ENCODE measurements at places on chromosomes 2 and 18.

DNA sequence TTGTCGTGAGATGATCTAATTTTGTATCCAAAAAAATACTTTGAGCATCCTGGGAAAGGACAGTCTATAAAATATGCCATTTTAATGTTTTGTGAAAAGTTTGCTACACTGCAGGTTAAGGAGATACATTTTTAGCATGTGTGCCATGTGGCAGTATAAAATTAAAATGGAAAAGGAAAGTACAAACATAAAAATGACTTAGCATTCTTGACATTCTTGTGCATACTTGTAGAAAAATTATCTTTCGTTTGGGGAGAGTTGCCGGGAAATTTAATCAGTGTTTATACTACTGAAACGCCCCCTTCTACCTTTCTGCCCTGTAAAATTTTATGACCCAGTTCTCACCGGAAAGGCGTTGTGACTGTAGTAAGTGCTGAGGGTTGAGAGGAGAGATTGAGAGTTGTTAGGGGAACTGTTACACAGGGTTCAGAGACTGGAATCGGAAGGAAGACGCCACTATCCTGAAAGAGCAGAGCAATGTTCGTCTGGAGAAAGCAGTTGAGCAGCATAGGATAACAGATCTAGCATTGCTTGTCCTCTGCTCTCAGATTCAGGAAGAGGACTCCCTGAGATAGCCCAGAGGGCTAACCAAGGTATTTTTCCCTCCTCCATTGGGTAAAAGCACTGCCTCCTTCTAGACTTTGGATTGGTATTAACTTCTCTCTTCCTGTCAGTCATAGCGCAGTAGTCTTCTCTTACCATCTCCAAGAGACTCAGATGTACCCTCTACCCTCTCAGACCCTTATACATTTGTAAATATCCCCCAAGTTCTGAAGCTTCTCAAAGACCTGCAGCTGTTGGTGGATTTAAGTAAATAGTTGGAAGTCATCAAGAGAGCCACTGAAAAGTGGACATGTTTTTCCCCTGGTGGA, 2.7 kb downstream of the CDH20 start:
- DNase-seq, result no peak

DNA sequence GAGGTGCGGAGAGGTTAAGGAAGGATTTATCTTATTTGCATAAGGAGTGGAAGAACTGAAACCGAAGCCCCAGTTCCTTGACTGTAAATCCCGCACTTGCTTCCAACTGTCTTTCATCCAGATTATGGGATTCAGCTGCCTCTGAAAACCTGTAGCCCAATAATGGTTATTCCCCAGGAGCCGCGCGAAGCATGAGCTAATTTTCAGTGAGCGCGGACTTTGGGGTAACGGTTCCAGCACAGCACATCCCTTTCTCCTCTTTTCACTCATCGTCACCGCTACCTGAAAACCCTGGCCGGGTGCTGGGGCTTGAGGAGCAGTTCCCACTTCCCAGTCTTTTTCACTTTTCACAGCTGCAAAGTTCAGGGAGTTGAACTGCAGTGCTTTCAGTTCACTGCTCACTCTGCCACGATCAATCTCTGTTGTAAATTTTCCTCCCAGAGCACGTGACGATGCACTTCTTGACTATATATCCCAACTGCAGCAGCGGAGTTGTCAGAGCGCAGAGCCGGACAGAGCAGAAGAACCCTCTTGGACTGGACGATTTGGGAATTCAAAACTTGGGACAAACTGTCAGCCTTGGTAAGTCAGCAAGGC, at the start of gene KCNE4:
TSS of gene KCNE4 (plus strand) at position 498 of the 597 bp plus-strand sequence. CDS start 641 bp downstream, outside the sequence.
- DNase-seq, result no peak

- DNase-seq, result no peak
Observed at GRCh38 chr2:163768881-163769695, 33.3 kb upstream of the FIGN start.

DNA sequence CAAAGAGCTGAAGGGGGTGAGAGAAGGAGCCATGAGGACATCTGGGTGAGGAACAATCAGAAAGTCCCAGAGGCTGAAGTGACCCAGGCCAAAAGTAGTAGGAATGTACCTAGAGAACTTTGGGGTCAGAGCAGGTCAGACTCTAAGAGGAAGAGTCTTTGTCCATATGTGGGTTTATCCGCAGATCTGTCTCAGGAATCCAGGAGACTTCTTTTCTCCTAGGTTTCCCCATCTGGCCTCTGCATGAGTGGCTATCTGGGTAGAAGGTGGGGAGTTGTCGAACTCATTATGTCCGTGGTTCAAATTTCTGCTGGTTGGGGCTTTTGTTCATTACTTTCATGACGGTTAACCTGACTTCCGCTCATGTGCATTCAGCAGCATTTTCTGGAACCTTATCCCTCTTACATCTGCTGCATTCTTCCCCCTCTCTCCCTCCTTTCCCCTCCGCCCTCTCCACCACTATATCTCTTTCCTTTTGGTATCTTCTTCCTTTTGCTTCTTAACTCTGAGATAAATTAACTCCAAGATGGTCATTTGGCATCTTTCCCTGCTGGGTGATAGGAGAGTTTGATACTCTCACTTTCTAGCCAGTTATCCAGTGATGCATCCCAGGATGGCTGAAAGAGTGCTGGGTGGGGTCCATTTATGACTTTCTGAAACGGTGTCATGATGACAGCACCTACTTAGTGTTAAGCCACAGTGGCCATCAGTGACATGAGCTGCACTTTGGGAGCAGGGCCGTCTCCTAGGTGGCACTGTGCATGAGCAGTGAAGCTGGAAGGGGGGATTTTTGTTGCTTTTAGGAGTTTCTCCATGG, 2.1 kb downstream of the LIPG start:
- DNase-seq, result no peak

GRCh38 chr2:105070010-105070865, 32.4 kb downstream of the MRPS9 start:
- DNase-seq, result no peak

GRCh38 chr18:34543356-34543755, 166.7 kb upstream of the DTNA start:
- no peak for DNase-seq

- DNase-seq, result no peak
Observed at GRCh38 chr2:173854840-173855239, 110.3 kb downstream of the SP3 start.

- no peak for DNase-seq
Observed at GRCh38 chr2:197310271-197310985, at the start of gene ANKRD44. TSS of gene ANKRD44 (minus strand) at chr2:197310780. CDS start at chr2:197310604, 176 bp downstream.

GRCh38 chr2:208978946-208979345, 444.9 kb upstream of the MAP2 start:
- no peak for DNase-seq

- DNase-seq, result no peak
Observed at GRCh38 chr2:157459486-157459885, 15.6 kb upstream of the CYTIP start.

GRCh38 chr18:77487951-77488740, 238.5 kb downstream of the GALR1 start:
- no peak for DNase-seq

GRCh38 chr2:111204706-111205105, 84.0 kb downstream of the BCL2L11 start:
- DNase-seq, result no peak

DNA sequence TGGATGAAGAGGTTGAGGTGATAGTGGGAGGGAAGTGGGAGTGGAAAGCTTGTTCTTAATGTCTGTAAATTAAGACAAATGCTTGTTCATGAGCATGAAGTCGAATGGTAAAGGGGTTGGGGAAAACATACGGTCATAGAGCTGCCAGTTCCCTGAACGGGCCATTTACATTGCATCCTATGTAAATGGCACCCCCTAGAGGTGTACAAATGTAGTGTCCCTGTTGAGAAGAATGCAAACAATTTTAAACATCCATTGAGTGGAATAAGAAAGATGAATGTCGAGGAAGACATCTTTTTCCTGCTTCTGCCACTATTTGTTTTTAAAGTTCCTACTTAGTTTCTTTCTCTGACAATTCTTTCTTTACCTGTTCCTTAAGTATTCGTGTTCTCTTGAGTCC, 155.7 kb downstream of the RDH14 start:
- DNase-seq, result no peak

DNA sequence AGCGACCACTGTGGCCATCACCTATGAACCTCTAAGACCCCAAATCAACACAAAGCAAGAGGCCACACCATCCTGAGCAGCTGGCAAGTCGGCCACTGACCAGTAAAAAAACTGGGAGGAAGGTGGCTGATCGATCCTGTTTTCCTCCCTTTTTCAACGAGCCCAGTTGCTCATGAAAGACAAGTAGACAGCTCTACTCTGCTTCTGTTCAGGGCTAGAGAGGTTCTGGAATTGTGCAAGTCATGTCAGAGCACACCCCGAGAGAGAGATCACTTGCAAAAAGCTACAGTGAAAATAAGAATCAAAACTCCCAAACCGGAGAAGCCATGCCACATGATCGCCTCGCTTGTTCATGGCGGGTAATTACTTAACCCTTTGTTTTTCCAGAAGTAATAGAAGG, 34.6 kb downstream of the ZNF516 start:
- DNase-seq, result no peak

DNA sequence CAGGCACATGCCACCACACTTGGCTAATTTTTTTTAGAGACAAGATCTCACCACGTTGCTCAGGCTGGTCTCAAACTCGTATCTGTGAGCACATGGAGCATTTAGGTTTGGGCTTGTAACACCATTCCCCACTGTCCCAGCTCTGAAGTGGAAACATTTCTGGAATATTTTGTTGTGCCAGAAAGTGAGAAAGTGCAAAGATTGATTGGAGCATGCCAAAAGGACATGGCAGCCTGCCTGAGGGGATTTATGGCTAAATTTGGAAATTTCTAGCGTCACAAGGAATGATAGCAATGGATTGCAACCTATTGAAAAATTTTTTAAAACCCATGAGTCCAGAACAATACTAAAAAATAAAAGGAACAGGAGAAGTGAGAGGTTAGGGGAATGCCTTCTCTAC, 136.8 kb downstream of the ESCO1 start:
- no peak for DNase-seq

- DNase-seq, result no peak
Observed at GRCh38 chr2:179561702-179562101, 297.1 kb upstream of the SESTD1 start.

DNA sequence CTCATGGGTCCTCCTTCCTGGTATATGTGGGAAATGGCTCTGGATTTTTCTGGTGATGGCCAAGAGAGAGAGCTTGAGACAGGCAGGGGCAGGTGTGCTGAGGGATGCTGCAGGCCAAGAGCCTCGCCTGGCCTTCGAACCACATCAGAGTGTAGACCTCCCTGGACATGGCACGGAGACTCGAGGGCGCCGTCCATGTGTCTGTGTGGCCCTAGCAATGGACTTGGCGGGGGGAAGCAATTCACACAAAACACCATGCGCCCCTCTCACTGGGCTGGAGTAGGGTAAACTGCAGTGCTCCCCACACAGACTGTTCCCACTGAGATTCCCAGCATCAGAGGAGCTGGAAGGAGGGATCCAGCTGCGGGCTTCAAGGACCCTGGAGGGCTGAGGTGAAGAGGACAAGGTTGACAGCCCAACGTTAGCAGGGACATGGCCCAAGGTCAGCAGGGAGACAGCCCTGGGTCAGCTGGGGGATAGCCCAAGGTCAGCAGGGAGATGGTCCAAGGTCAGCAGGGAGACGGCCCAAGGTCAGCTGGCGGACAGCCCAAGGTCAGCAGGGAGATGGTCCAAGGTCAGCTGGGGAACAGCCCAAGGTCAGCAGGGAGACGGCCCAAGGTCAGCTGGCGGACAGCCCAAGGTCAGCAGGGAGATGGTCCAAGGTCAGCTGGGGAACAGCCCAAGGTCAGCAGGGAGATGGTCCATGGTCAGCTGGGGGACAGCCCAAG, 75.4 kb upstream of the HDAC4 start:
- DNase-seq, result no peak

- DNase-seq, result no peak
Observed at GRCh38 chr2:39778233-39778632, 825 bp downstream of the THUMPD2 start.

- no peak for DNase-seq
Observed at GRCh38 chr2:156099382-156099781, 233.1 kb downstream of the NR4A2 start.

GRCh38 chr2:73232403-73233153, 461 bp downstream of the PRADC1 start:
- no peak for DNase-seq

- DNase-seq, result peak; percentile 26
Observed at GRCh38 chr2:62196278-62196901, 475 bp downstream of the B3GNT2 start.

- DNase-seq, result no peak
Observed at GRCh38 chr2:128600581-128601297, 282.1 kb upstream of the HS6ST1 start.

- no peak for DNase-seq
Observed at GRCh38 chr2:134838143-134838620, at the start of gene ACMSD. TSS of gene ACMSD (plus strand) at chr2:134838616. CDS start at chr2:134838683, 67 bp downstream.

DNA sequence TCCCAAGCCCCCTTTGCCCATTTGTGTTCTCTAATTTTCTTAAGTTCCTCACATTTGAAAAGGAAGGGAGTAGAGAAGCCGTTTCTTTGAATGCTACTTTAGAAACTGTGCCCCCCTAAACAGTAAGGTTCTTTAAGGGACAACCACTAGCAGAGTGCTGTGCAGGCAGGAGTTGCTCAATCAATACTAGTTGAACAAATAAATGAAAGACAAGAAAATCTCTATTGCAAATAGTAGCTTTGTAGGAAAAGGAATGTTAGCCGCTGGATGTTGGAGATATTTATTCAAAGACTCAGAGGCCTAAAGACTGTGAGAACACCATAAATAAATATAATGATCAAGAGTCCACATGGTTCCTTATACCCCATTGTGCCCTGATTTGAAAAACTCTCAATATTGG, 119.8 kb upstream of the SMAD7 start:
- no peak for DNase-seq

DNA sequence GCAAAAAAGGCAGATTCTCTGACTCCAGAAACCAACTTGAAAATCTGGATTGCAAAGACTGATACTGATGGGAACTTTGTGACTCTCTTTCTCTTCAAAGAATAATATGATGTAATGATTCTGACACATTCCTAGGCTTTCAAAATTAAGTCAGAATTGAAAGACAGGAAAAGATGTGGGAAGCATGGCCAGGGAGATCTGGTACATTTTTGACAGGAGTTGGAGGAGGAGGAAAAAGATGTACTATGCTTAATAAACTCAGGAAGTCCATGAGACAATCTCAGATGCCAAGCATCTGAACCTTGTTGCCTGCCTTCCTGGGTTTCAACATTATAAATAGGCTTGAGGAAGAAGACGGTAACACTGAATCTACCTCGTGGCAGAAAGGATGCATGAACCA, 34.2 kb downstream of the KLF7 start:
- no peak for DNase-seq

DNA sequence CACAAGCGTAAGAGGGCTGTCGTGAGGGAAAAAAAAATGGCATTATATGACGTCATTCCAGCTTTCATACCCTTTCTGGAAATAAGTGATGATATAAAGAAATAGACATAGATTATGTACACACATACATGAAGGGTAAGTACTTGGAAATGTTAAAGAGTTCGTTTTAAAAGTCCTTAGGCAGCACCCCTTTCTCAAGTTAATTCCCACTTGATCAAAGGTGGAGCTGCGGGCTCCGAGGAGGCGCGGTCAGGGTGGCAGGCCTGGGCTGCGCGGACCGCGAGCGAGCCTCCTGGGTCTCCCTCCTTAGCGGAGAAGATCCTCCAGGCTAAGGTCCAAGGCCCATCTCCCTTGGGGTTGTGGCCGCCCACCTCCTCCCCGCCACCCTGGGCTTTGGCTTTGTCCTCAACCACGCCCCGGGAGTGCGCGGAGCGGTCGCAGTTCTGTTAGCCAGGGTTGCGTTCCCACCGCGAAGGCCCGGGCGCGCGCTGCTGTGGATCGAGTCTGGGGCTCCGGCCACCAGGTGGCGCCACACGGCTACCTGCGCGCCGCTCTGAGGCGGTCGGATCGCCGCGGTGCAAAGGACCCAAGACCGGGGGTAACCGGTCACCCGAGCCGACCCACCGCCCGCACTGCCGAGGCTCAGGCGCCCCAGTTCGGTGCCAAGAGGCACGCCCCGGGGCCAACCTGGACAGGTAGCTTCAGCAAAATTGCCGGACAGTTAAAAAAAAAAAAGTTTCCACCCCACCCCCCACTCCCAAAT, 66.8 kb downstream of the HNRNPLL start:
- DNase-seq, result peak; percentile 81

All from activated CD8-positive, alpha-beta memory T cell treated with anti-CD3 and anti-CD28 coated beads for 48 hours (primary cell).